Common myeloid progenitor, CD34-positive (primary cell): ENCODE measurements at places on chromosomes 12 and 14.

DNA sequence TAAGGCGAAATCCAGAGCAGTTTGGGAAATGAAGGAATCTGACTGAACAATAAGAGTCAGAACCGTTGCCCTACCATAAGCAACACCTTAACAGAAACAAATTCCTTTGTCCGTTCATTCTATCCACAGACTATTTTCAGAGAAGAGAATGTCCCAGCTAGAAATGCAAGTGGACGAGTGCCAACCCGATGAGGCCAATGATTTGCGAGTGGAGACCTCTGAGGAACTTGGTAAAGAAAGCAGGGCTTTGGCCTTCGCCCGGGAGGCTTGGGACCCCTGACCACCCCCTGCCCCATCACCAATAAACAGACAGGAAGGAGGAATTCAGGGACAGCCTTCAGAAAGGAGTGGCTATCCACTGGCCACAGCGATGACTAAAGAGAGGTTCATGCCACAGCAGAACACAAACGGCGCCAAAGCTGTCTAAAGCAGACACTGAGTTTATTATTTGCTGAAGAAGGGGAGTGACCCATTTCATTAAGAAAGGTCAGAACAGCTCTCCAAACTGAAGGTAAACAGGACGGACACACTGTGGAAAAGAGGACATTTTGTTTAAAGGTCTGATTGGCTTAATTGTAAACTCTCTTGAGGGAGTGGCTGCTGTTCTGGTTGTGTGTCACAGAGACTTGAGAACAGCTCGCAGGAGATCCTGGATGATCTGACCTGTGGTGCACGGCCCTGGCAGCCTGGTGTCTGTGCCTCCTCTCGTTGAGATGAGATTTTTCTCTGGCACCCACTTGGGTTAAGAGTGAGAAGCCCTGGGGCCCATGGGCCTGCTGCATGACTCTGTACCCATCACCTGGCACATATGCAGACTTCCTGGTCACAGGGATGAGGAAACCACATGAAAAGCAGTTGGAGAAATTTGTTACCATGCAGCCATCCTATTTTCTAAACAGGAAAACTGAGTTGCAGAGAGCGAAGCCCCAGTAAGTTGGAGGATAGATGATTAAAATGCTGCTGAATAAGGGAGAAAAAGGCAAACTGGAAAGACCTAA is 142.0 kb upstream of the PZP start:
- DNase-seq: no peak

DNA sequence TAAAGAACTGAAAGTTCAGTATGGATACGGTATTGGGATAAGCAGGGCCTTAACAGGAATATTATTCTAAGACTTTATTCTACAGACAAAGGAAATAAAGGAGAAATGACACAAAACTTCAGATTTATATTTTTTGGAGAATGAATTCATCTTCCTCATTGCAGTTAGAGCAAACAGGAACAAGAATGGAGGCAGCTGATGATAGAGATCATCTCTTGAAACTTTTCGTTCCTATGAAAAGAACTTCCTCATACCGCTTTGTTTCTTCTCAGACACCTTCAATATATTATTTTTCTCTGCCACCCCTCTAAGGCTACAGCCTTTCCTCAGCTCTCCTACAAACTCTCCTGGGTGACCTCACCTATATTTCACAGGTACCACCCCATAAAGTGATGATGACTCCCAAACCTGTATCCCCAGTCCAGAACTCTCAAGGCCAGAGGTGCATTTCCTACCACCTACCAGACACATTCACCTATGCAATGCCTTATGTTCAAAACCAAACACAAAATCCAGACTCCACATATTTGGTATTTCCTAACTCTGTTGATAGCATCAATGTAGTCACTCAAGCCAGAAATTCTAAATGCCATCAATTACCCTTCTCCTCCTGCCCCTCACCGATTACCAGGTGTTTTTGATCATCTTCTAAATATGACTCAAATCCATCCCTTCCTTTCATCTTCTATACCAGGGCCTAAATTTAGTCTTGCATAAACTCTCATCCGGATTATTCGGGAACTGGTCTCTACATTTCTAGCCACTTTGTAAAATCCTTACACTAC is 7.4 kb downstream of the MAP4K5 start:
- DNase-seq: peak; percentile 47

- no peak for DNase-seq
These were observed 100.0 kb downstream of the PPP2R5C start for GRCh38 chr14:101861464-101861863.

- DNase-seq: peak; percentile 6
These were observed 416.2 kb downstream of the C12orf50 start for GRCh38 chr12:87612996-87613395.

GRCh38 chr14:99609245-99610170 is 5.5 kb upstream of the CCDC85C start:
- no peak for DNase-seq
